ENCODE measurements at places on chromosomes 6 and 20.
A peak's percentile ranks its signal among the peaks of the same experiment; 100 is the strongest.

- no peak for DNase-seq
Measured at GRCh38 chr20:59469267-59470252, 134.8 kb upstream of the PHACTR3 start.

DNA sequence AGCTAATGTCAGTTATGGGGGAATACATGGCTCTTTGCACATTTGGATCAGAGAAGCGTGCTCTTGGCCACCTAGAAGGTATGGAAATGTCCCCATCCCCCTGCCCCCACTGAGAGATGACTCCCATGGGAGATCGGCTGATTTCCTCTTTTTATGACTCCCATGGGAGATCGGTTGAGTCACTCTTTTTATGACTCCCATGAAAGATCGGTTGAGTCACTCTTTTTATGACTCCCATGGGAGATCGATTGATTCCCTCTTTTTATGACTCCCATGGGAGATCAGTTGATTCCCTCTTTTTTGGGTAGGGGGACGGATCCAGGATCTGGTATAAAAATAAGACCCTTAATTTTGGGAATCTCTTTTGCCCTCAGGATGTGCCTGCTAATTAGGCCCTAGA lies 10.3 kb upstream of the TAAR9 start:
- no peak for DNase-seq

DNA sequence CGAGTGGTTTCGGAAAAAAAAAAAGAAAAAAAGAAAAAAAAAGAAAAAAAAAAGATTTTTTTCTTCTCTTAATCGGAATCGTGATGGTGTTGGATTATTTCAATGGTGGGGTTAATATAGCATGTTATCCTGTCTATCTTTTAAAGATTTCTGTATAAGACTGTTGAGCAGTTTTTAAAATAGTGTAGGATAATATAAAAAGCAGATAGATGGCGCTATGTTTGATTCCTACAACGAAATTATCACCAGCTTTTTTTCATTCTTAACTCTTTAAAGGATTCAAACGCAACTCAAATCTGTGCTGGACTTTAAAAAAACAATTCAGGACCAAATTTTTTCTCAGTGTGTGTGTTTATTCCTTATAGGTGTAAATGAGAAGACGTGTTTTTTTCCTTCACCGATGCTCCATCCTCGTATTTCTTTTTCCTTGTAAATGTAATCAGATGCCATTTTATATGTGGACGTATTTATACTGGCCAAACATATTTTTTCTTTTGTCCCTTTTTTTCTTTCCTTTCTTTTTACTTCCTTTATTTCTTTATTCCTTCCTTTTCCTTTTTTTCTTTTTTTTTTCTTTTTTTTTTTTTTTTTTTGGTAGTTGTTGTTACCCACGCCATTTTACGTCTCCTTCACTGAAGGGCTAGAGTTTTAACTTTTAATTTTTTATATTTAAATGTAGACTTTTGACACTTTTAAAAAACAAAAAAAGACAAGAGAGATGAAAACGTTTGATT lies 3.6 kb downstream of the SOX4 start:
- no peak for DNase-seq

GRCh38 chr20:38935285-38935684 lies 9.1 kb downstream of the FAM83D start:
- no peak for DNase-seq

DNA sequence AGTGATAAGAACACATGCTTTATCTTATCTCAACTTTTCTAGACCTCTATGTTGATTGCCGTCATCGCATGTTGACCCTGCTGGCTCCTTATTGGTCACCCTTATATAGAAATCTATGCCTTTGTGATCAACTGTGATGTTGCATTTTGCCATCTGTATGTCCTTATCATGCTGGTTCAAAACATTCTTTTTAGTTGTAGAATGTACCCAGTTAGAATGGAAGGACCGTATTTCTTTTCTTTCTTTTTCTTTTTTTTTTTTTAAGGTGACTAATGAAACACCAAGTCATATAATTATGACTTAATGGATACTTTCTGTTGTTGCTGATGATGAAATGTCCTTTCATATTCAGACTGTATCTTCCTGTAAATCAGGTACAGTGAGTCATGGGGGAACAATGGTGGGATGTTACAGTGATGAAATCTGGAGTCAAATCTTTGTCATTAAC lies 145.9 kb upstream of the CITED2 start:
- DNase-seq: no peak

DNA sequence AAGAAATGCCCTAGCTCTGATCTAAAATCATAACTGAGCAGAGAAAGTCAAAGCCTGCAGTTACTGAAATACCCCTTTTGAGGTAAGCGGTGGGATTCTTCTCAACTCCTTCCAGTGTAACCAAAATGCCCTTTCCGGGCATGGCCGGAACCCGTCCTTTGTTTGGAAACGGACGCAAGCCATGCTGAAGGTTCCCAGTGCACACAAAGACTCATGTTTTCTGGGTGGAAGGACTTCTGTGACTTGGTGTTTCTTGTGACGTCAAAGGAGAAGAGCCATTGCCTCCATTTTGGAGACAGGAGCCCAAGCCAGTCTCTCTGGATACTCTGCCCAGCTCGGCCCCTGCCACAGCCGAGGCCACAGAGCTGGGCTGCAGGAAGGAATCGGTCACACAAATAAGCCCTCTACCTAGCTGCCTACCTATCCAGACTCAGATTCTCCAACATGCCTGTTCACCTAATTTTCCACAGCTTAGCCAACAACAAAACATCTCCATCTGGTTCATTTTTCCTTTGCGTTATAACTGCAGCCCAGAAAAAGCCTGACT lies 182.8 kb downstream of the TBXT start:
- no peak for DNase-seq

DNA sequence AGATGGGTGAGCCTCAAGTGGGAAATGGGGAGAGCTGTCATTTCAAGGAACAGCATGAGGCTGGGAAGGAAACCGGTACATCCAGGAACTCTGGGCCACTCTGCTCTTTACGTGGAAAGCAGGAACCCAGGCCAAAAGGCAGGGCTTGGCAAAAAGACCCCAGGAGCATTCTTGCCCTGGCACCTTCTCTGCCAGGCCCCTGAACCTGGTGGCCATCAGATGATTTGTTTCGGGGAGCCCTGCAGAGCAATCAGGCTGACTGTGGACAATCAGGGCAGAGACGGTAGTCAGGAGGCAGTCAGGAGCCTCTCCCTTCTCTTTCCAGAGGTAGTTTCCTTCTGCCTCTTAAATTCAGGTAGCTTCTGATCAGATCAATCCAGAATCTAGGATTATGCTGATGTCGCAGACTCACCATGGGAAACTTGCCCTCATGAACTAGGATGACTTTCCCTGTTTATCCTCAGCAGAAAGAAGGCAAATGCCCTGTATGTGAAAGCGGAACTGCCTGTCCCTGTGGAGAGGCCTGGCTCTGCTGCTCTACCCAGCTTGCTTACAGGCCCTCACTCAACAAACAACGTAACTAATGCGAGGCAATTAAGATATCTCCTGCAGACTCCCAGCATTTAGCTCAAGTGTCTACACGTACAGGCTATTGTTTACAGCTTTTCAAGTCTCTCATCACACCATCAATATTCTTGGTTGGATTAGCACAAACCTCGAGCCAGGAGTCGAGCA lies 36.6 kb downstream of the EZR start:
- peak; percentile 5 for DNase-seq

DNA sequence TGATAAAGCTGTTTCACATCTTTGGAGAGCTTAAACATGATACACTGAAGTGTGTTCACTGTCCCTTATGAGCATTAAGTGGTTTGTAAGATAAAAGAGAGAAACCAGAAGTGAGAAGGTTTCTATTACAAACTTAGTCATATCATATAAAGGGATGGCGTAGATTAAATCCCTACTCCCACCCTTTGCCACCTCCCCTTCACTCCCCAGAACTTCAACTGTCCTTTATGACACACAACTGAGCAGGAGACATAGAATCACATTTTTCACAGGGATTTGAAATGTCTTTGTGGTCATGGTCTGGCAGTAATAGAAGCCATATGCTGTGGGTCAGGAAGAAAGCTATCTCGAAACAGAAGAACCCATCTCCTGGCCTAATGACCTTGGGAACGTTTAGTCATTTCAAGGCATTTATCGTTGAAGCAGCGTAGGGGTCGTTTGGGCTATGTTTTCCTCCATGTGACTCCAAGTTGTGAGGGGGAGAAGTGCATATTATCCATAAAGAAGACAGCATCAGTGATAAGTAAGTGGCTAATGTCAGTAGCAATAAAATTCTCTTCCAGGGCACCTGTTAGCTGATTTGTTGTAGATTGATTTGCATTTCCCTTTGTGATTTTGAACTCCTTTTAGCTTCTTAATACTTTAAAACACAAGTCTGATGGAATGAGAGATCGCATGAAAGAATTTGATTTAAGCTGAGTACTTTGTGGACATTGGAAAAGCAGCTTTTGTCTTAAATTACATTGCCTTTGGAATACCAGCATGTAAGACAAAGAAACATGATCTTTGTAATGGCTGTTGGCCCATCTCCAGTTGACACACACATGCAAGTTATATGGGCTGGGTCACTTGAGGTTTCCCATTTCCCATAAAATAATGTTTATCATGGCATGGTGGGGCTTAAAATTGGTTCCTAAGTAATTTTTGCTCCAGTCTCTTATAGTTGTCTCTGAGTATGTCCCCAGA lies 501.5 kb upstream of the FLRT3 start:
- no peak for DNase-seq

DNA sequence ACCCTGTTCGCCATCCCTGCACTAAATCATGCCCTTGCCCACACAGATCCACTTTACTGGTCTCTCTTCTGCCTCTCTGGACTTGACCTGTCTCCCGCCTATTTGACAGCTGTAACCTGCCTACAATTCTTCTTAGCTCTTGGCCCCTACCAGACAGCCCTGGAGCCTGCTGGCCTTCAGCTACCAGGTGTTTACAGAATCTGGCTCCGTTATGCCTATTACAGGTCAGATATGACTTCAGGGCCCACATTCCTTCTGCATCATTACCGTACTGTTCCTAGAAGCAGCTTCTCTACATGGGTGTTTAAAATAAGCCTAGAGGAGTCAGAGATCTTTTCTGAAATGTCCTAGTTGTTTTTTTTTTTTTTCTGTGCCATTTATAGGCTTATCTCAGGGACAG lies 45.4 kb upstream of the CCN6 start:
- DNase-seq: no peak

GRCh38 chr6:170235391-170236125 lies 55.3 kb downstream of the DLL1 start:
- no peak for DNase-seq

DNA sequence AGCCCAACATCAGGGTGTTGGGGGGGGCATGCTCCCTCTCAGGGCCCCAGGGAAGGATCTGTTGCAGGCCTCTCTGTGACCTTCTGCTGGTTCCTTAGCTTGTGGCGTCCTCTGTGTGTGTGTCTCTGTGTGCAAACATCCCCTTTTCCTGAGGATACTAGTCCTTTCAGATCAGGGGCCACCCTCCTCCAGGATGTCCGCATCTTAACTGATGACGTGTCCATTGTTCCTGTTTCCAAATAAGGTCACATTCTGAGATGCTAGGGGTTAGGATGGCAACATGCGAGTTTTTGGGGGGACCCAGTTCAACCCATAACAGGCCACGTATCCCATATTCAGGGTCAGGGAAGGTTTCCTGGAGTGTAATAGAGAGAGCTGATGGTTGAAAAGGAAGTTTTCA lies 40.9 kb downstream of the GMPR start:
- DNase-seq: no peak

DNA sequence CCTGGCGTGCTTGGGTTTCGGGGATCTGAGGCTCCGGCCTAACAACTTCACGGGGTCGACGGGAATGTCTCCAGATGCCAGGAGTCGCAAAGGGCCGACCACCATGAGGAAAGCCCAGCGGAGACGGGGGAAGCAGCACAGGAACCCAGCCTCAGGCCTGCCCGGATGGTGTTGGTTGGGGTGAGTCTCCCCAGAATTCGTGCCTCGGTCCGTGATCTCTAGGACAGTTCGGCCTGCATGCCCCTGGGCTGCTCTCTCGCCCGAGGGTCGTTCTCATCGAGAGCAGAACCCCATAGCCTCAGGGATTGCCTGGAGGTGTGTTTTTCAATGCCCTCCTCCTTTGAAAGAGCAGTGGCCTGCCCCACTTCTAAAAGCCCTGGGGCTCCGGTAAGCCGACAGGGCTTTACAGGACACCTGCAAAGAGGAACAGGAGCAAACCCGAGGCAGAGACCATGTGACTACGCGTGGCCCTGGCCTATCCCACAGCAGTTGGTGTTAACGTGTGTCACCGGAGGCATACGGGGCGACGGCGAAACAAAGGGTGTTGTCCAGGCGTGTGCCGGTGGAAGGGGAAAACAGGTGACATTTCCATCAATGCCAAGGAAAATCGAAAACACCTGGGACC lies 973.1 kb upstream of the DEFB115 start:
- DNase-seq: no peak

DNA sequence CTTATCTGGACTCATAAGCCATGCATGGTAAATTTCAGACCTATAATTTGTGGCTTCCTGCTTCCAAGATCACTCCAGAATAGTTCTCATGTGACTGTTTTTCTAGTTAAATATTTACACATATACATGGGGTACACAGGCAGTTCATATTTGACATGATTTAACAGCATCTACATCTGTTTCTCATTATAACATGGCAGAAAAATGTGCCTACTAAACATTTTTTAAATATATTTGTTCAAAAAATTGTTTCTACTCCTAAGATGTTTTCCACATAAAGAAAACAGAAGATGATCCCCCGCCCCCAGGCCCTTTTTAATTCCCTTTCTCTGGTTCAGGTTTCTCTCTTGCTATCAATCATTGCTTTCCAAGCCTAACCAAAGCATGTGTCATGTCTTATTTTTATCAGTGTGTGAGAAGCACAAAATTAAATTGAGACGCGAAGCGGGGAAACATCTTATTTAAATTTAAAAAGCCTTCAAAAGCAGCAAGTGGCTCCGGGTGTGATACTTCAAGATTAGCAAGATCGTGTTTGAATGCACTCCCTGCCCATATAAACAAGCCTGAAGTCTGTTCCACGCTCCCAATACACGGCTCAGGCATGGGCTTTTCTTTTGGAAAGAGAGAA lies 37.3 kb downstream of the IPCEF1 start:
- no peak for DNase-seq

GRCh38 chr20:39259010-39259803 lies 297.1 kb downstream of the DHX35 start:
- no peak for DNase-seq

GRCh38 chr6:121971931-121972335 lies 427.5 kb upstream of the HSF2 start:
- DNase-seq: no peak

DNA sequence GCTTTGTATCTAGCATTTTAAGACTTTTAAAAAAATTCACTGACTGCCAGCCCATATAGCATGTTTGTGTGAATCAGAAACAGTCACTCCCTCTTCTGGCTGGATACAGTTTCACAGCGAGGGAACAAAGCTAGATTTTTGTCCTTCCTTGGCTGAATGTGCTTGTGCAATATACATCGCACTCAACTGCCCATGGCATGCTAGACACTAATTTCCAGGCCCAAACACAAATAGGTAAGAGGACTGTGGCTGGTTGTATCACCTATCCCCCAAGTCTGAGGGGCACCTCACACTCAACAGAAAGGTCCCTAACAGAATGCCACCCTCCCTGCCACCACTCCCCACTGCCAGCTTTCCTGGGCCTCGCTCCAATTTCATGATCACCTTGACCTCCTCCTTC lies 16.2 kb upstream of the BLCAP start:
- no peak for DNase-seq

Measured in CD4-positive, alpha-beta T cell treated with Interleukin-1 beta for 1 hour (primary cell).